NCI-H524 treated with DMSO at 0.1 percent for 48 hours (cell line): ENCODE measurements at places on chromosomes 11 and 22.

- no peak for DNase-seq
Measured at GRCh38 chr11:112160091-112160848, 3.6 kb downstream of the IL18 start.

DNA sequence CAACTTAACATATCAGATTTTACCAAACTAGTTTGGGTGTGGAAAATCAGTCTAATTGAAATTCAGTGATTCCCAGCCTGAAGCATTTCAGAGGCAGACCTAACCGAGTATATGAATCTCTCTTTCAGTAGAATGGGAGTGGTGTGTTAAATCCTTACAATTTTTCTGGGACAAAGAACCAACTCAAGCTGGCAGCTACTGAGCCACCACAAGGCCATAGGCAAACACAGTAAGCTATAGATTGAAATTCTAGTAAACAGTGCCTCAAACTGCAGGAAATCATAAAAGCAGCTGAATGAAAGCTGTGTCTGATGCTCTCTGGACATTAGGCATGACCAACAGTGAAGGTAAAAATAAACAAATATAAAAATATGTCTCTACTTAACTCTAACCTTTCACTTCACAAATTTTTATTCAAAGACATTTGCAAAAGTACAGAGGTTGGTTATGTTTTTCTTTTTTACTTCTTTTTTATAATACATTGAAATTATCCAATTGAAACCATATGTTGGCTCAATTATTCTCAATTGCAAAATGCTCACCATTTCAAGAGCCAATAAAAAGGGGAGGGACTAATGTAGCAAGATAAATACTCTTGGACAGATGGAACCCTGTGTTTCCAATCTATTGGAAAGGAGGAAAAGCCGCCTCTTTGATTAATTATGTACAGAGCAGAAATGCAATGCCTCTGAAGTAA is 35.8 kb upstream of the FIBIN start:
- DNase-seq, result no peak

GRCh38 chr11:64482588-64482987 is 108.4 kb upstream of the SLC22A12 start:
- DNase-seq, result no peak

DNA sequence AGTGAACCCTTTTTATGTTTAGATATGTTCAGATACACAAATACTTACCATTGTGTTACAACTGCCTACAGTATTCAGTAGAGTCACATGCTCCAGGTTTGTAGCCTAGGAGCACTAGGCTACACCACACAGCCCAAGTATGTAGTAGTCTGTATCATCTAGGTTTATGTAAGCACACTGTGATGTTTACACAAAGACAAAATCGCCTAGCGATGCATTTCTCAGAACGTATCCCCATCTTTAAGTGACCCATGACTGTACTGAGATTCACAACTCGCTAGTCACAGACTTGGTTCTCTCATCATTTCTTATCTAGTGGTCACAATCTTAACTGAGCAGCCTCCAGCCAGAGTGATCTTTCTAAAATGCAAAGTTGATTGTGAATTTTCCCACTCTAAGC is 119.2 kb downstream of the RASSF10 start:
- DNase-seq, result no peak

- no peak for DNase-seq
Measured at GRCh38 chr11:130171534-130171933, 12.0 kb downstream of the ST14 start.

DNA sequence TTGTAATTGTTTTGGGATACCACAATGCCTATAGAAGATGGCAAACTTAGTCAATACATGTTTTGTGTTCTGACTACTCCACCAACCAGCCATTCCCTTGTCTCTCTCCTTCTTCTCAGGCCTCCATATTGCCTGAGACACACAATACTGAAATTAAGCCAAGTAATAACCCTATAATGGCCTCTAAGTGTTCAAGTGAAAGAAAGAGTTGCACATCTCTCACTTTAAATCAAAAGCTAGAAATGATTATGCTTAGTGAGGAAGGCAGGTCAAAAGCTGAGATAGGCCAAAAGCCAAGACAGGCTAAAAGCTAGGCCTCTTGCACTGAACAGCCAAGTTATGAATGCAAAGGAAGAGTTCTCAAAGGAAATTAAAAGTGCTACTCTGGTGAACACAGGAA is 318.7 kb downstream of the TTC28 start:
- no peak for DNase-seq

GRCh38 chr11:102837156-102837555 is 6.3 kb downstream of the MMP3 start:
- no peak for DNase-seq

DNA sequence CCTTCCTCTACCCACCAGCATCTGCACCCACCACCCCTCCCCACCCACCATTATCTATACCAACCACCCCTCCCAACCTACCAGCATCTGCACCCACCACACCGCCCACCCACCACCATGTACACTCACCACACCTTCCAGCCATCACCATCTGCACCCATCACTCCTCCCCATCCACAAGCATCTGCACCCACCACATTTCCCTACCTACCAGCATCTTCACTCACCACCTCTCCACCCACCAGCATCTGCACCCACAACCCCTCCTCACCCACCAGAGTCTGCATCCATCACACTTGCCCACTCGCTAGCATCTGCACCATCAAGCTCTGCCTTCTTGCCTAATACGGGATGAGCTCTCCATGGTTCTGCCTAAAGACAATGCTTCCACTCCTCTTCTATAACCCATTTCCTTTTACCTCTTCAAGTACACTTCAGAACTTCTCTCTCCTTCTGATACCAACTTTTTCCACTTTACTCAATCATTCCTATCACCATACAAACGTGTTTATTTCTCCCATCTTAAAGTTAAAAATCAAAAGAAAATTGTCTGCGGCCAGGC is 2.4 kb upstream of the FSHB start:
- no peak for DNase-seq

DNA sequence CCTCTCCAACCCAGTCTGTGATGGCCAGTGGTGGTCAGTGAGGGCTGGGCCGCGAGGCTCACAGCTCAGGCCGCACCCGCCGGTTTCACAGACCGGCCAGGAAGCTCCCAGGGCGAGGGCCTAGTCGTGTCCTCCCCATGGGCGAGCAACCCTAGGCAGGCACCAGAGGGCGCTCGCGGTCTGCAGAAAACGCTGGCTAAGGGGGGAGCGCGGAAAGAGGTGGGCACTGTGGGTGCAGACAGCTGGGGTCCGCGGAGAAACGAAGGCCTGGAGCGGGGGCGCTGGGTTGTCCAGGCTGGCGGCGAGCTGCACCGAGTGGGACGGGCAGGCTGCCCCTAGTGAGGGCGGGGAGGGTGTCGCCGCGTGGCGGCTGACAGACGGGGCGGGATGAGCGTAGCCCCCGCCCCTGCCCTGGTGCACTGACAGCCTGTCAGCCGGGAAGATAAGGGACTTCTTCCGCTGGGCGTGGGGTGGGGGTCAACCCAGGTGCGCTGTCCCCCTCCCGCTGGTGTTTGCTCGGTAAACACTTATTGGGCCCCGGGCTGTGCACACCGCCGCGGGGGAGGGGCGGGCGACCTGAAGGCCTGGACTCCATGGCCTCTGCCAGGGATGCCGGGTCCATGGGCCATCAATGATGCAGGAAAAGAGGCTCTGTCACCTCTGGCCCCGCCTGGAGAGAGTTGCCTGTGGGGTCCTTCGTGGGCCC is 7.5 kb downstream of the GP1BB start:
- no peak for DNase-seq

GRCh38 chr11:32374261-32374711 is 61.1 kb downstream of the WT1 start:
- DNase-seq, result no peak

DNA sequence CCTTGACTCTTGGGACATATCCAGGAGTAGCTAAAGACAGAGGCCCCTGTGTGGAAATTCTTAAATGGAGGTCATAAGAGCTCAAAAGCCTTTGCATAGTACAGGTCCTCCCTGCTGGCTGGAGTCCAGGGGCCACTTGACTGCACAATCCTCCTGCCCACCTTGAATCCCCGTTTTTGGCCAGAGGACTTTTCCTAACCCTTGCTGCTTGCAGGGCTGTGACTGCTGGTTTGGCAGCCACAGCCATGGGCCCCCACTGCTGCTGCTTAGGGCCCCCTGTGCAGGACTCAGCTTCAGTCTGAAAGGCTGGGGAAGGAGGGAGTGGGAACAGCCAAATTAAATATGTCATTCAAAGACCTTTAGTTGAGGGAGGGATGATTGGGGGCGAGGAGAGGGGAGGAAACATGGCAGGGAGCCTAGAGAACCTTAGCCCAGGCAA is 33.4 kb downstream of the ARHGAP1 start:
- DNase-seq, result no peak

GRCh38 chr11:75482931-75483469 is 42.7 kb downstream of the GDPD5 start:
- no peak for DNase-seq

- no peak for DNase-seq
Measured at GRCh38 chr11:13073119-13073981, 64.2 kb downstream of the RASSF10 start.

DNA sequence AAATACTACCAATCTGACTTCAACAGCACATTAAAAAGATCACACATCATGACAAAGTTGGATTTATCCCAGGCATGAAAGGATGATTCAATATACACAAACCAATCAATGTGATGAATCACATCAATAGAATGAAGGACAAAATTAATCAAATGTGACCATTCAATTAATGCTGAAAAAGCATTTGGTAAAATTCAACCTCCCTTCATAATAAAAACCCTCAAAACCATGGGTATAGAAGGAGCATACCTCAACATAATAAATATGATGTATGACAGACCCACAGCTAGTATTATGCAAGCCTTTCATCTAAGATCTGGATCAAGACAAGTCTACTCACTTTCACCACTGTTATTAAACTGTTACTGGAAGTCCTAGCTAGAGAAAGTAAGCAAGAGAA is 921.7 kb upstream of the RAG2 start:
- no peak for DNase-seq

- no peak for DNase-seq
Measured at GRCh38 chr11:45060707-45061106, 85.7 kb upstream of the PRDM11 start.

- DNase-seq, result no peak
Measured at GRCh38 chr11:36620246-36620645, 22.2 kb upstream of the RAG2 start.
